ENCODE measurements at places on chromosomes 5 and 9.

- DNase-seq = peak; percentile 48
These were observed 296.6 kb upstream of the RASA1 start for GRCh38 chr5:86971034-86971571.

DNA sequence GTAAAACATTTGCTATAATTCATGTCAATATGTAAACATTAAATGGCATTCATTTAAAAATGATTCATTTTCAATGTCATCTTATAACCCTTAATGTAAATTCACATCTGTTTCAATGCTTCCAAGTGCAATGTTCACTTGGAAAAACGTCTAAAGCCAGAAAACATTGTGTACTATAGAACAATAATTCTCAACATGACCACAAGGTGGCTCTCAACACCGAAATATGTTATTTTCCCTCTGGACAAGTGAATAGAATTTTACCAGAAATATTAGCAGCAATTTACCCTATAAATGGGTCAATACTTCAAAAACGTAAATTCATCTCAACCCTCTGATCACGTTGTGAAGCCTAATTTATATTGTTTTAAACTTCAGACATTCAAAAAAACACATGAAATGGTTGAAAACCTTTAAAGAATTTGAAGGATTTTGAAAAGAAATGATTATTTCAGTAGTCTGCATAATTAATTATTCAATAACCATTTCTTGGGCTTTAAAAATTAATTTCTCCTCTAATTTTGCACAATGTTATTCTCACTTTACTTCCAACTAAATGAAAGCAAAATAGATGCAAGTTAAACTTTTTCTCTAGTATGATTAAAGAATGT lies 11.0 kb downstream of the CDH10 start:
- DNase-seq = peak; percentile 72

DNA sequence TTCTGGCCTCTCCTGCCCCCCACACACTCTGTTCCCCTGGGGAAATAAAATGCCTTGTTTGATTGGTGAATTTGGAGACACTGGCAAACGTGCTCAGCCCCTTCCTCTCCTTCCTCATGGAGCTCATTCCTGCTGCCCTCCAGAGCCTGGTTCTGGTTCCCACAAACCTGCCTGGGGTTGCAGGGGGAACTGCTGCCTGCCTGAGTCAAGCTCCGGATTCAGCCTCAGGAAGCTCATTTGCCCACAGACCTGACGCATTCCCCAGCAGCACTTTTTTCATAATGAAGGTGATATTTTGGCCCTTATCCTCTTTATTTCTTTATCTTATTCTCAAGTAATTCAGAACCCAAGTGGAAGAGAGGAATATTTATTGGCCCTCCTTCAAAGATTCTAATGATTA lies 140.5 kb downstream of the TTLL11 start:
- DNase-seq = no peak

- DNase-seq = no peak
These were observed 493.7 kb upstream of the SGCD start for GRCh38 chr5:155833287-155833686.

DNA sequence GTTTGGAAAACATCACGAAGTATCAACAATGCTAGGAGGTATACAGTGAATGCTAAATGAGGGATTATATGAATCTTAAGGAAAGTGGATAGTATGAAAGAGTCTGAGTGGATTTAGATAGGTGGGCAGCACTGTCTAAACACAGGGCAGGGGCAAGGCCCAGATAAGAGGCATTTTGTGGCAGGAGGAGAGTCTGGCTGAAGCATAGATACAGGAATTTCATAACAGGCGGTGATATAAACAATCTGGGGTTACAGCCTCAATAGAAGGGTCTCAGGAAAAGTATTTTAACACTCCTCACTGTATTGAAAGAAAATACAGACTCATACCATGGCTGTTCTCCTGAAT lies 96.9 kb downstream of the PLPP1 start:
- no peak for DNase-seq

- no peak for DNase-seq
These were observed 159.2 kb downstream of the FRMD3 start for GRCh38 chr9:83379045-83379444.

DNA sequence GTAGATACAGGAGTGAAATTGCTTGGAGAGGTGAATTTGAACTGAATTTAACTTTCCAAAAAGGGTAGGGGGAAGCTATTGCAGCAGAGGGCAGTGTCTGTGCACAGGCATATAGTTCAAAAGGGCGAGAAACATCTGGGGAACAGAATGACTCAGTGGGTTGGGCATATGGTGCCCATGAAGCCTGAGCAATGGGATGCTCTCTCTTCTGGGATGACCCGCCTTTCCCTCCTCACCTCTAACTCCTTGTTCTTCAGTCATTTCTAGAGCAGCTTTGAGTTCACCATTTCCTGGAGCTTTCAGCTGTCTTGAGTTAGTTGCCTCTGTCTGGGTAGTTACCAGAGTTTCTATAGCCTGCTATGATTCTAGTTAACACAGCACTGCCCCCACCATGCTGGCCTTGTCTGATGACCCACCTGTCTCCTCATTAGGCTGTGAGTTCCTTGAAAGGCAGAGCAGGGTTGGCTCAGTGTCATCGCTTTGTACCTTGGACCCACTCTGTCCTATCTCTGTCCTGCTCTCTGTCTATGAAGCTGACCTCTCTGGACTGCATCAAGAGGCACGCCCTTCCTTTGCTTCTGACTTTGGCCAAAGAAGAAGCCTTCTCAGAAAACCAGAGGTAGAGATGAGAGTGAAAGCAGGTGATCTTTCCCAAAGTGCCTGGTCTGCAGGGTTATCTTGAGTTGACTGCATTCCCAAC lies 299.6 kb upstream of the KLF4 start:
- DNase-seq = no peak

GRCh38 chr9:2241836-2242741 lies 226.9 kb downstream of the SMARCA2 start:
- peak; percentile 69 for DNase-seq

GRCh38 chr5:140243706-140244250 lies 59.1 kb downstream of the PFDN1 start:
- no peak for DNase-seq

DNA sequence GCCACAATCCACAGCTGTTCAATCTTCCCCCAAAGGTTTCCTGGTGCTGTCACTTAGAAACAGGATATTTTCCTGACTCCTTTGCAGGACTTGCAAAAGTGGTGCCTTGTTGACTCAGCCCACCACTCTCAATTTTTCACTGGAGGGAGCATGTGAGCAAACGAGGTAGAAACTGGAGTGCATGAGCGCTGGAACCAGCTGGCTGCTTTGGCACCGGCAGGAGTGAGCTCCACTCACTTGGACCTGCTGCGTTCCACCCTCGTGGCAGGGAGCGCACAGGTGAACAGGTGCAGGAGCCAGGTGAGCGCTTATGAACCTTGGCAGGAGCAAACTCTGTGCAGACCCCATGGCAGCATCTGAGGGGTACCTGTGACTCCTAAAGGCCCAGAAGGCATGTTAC lies 364.1 kb upstream of the RORB start:
- DNase-seq = no peak

- no peak for DNase-seq
These were observed 54.9 kb downstream of the FGF18 start for GRCh38 chr5:171474230-171474813.

GRCh38 chr9:132910376-132910775 lies 31.7 kb downstream of the SPACA9 start:
- DNase-seq = no peak

DNA sequence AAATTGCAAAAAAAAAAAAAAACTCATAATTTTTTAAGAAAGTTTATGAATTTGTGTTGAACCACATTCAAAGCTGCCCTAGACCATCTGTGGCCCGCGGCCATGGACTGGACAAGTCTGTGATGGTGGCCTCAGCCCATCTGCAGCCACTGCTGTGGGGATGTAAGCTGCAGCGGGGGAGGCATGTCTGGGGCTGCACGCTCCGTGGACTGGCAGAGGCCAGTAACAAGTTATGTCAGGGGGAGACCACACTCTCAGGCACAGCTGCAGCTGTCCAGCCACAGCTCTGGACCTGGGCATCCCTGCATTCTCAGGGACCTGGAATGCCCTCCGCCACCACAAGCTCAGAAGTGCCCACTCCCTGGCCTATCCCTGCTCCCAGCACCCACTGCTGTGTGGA lies 1272.3 kb upstream of the CDH9 start:
- no peak for DNase-seq

GRCh38 chr5:113225259-113225658 lies 209.5 kb downstream of the TSSK1B start:
- no peak for DNase-seq

DNA sequence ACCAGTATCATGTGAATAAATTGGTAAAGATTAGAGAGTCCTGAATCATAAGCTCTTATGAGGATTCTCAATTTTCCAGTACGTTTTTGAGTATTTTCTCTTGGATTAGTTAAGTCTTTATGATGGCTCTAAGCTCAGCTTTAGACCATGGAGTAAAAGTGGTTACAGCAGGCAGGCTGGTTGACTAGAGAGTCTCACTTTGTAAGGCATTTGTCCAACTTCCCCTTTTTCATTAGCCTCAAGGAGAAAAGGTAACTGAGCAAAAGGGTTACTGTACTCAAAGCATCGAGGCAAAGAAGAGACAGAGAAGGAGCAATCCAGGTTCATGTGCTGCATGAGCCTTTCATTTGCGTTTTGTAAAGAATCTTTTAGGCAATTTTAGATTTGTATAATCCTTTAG lies 8.5 kb downstream of the NOP16 start:
- DNase-seq = peak; percentile 43

DNA sequence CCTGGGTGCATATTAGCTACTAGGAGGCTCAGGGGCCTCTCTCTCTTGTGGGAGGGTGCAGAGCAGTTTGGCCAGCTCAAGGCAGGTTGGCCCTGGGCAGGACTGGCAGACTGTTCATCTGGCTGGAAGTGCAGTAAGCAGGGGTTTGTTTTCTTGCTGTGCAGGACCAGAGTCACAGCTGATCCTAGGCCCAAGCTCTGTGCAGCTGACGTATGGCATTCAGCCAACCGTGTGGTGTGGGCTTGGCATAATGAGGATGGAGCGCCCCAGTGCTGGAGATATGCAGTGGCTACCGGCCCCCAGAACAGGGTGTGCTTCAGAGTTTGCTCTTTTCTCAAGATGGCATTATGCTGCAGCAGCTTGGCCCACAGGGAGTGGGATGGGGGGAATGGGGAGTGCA lies 31.0 kb upstream of the PHF24 start:
- DNase-seq = no peak

- DNase-seq = no peak
These were observed 7.7 kb upstream of the SCGB3A1 start for GRCh38 chr5:180598797-180599589.

- DNase-seq = no peak
These were observed 620.3 kb upstream of the WWC1 start for GRCh38 chr5:167671176-167671575.

DNA sequence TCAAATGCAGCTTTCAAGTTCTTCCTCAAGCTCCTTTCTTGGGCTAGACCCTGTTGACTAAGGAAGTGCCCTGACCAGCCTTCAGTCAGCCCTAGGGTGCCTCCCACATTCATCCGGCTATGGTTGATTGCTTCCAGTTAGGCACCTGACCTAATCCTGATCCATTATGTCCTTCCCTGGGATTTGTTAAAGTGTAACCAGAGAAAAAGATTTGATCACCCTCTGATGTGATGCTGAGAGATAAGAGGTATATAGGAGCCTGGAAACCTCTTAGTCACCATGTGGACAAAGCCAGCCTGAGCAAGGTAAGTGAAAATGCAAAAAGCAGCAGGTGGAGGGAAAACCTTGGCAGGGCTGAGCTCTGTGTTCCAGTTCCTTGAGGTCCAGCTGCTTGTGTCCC lies 178.8 kb upstream of the ERCC6L2 start:
- DNase-seq = no peak

GRCh38 chr9:137406876-137407589 lies 15.9 kb downstream of the EXD3 start:
- peak; percentile 22 for DNase-seq

GRCh38 chr9:123419721-123420591 lies 64.0 kb downstream of the CRB2 start:
- DNase-seq = no peak

- no peak for DNase-seq
These were observed 280.1 kb upstream of the PDE4D start for GRCh38 chr5:60173667-60174066.

- no peak for DNase-seq
These were observed 105.4 kb downstream of the SLC25A46 start for GRCh38 chr5:110844251-110844650.

DNA sequence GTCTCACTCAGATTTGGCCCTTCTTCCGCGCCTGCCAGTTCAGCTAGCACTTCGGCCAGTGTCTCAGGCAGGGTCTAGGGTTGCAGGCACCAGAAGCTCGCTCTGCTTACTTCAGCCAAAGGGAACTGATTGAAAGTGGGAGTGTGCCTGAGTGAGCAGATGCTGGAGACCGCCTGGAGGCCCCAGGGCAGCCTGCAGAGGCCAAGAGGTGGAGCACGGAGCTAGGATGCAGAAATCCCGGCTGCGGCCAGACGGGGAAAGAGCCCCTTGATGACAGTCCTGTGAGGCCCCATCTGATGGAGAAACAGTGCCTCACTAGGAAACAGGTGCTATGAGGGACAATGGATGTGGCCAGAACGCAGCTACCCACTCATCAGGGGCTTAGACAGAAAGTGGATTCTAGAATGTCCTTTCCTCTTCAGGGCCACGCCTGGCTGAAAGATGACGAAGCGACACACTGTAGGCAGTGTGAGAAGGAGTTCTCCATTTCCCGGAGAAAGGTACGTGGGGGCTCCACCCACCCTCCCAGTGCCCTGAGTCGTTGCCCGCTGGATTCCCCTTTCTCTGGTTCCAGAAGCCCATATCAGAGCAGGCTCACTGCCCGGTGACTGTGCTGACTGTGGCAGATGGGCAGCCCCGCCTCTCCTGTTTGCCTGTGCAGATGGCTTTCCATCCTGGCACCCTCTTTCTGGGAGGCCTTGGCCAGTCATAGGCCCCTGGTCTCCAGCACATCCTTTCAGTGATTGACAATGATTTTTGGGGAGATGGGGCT lies 16.1 kb downstream of the HNRNPH1 start:
- DNase-seq = no peak

- peak; percentile 50 for DNase-seq
These were observed 65.6 kb downstream of the ANKRD55 start for GRCh38 chr5:56167519-56167918.

GRCh38 chr5:133644000-133644865 lies 31.9 kb upstream of the FSTL4 start:
- DNase-seq = no peak

GRCh38 chr5:78518365-78519197 lies 130.0 kb downstream of the LHFPL2 start:
- no peak for DNase-seq
